SK-MEL-5 (cell line): ENCODE measurements at places on chromosomes 11 and 22. TPM values are rescaled to one million over a fixed set of nuclear protein-coding genes. Genes with fewer than 3 reads are reported as not detected.

The MCHR1 gene
- total RNA-seq, result not detected in 2 replicates

The MAPK8IP2 gene
- 18.8 and 20.0 TPM in 2 replicates for total RNA-seq

The RASL10A gene
- total RNA-seq, result not detected in 2 replicates

The CELSR1 gene
- total RNA-seq, result 12.5 and 17.6 TPM in 2 replicates

The LRRC74B gene
- total RNA-seq, result 0.03 TPM in 1 of 2 replicates, not detected in the other

The CEP126 gene
- 0.26 and 0.35 TPM in 2 replicates for total RNA-seq

The BEST1 gene
- total RNA-seq, result 47.8 and 50.6 TPM in 2 replicates

The FAR1 gene
- total RNA-seq, result 30.0 and 35.2 TPM in 2 replicates

The SCUBE2 gene
- total RNA-seq, result 2.0 and 2.6 TPM in 2 replicates

The TEX54 gene
- not detected in 2 replicates for total RNA-seq

The OR10W1 gene
- not detected in 2 replicates for total RNA-seq

DNA sequence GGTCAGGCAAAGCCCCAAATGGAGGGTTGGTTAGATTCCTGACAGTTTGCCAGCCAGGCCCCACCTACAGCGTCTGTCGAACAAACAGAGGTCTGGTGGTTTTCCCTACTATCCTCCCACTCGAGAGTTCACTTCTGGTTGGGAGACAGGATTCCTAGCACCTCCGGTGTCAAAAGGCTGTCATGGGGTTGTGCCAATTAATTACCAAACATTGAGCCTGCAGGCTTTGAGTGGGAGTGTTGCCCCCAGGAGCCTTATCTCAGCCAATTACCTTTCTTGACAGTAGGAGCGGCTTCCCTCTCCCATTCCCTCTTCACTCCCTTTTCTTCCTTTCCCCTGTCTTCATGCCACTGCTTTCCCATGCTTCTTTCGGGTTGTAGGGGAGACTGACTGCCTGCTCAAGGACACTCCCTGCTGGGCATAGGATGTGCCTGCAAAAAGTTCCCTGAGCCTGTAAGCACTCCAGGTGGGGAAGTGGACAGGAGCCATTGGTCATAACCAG lies 4.7 kb upstream of the TTC36 start:
- DNase-seq, result peak; percentile 62

GRCh38 chr11:612201-612960 lies 3.4 kb downstream of the IRF7 start:
- DNase-seq, result no peak

DNA sequence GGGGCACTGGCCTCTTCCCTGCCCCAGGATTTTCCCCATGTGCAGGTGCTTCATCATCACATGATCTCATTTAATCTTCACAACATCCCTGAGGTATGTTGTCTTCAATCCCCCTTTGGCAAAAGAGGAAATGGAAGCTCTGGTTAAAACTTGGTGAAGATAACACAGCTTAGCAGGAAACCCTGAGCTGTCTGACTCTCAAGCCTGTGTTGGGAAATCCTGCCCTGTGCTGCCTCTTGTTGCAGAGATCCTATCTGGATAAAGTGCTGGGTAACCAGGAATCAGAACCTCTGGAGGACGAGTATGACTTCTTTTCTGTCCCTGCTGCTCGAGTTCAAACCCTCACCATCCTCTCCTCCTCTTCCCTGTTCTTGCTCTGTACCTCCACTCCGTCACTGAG lies 13.1 kb upstream of the E2F8 start:
- DNase-seq, result no peak

DNA sequence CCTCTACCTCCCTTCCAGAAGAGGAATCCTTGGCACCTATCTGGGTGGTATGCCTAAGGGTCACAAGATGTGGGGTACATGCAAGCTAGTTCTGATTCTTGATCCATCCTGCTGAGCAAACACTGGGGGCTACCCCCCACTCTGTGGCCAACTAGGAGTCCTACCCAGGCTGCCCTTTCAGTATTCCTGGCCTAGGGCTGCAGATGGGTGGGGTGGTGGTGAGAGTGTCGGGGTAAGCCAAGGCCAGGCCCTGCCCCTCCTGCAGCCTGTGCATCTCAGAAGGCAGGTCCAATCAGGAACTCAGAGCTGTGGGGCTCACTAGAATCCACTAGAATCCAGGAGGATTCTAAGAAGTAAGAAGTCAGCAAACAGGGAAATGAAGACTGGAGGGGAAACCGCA lies 10.9 kb downstream of the SSH3 start:
- DNase-seq, result no peak

DNA sequence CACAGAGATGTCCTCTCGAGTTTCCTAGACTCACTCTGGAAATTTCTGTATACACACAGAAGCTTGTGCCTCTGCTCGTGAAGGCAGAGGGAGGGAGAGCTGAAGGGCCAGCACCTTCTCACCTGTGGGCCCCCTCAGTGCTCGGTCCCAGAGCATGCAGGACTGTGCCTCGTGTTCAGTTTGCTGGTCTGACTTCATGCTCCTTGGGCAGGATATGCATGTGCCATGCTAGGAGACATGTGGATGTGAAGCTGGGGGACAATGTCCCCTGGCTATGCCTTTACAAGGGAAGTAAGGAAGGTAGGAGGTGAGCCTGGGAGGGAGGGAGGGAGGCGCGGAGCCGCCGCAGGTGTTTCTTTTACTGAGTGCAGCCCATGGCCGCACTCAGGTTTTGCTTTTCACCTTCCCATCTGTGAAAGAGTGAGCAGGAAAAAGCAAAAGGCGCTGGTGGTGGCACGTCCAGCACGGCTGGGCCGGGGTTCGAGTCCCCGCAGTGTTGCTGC lies 22.6 kb downstream of the NEAT1 start:
- DNase-seq, result peak; percentile 43

GRCh38 chr11:62725646-62726045 lies 1.6 kb downstream of the HNRNPUL2 start:
- no peak for DNase-seq

- DNase-seq, result no peak
Measured at GRCh38 chr22:35918456-35918855, 110.2 kb downstream of the RBFOX2 start.
